ENCODE measurements at places on chromosomes 2 and 18.

DNA sequence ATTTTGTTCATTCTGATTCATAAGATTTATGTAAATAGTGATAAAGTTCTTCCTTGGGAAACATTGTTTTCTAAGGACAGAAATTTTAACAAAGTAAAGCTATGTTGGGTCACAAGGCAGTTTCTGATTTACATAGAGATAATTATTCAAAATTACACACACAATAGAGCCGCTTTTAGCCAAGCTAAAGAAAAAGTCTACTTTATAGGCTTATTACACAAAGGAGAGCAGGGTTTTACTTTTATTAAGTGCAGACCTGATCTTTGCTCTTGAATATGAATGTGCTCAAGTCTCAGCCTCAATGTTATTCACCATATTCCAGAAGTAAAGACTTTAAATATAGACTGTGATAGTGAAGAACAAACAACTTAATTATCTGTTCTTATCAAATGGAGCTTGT is 787.8 kb upstream of the LINC00305 start:
- DNase-seq = no peak

DNA sequence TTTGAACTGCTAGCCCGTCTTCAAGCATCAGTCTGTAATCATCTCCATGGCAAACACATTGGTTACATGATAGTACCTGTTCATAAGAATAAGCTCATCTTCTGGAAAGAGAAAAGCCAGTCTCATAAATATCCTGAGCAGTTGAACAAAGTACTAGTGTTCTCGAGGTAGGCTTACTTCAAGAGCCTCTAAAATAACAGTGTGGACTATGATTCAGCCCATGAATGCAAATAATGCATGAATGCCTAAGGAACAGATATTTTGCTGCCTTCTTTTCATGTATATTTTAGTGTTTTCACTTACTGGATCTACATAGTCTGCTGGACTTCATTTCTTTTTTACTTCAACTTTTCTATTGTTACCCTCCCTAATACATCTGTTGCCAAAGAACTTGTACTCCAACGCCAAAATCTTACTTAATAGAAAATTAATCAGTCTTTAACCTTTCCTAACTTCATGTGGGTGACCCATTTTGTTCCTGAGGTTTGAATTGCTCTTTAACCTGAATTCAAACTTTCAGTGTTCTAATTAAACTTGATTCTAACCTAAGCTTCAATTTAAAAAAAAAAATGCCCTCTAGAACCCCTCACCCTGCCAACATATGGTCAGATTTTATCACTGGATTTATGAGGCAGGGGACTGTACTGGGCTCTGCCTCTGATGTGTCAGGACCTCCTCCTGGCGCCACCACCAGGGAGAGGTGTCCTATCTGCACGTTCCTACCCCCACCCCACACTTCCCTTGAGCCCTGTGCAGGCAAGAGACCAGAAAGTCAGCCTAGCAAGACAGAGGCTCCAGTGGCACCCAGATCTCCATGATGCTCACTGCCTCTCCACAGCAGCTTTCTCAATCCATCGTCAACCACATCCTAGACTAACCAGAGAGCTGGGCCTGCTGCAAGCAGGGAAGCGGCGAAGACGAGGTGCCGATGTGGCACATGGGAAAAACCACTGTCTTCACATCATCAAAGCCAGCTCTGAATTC is 264.7 kb upstream of the ID2 start:
- DNase-seq = no peak

DNA sequence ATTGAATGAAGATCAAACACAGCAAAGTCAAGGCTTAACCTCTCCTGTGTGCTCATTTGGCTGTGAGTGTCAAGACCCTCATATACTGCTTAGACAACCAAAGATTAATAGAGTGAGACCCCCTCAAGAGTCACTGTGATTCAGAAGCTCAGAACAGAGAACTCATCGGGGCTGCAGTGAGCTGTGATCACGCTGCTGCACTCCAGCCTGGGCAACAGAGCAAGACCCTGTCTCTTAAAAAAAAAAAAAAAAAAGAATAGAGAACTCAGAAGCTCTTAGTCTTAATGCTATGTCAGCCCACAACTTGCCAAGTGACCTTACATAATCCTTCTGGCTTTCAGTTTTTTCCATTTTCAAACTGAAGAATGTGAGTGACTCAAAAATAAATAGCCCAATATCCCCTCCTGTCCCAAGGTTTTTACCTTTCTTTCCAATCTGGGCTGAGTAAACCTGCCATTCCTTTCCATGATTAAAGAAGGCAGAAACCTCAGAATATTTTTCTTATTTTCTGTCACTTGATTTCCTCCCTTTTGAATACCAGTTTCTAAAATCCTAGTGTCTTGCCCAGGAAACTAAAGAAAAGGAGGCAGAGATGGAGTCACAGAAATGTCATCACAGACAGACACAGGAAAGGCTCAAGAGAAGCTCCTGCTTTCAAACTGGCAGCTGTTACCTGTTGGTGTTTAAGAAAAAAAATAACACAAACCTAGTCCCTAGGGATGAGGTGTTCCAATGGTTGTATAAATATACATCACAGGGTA is 102.4 kb downstream of the CACNB4 start:
- no peak for DNase-seq

GRCh38 chr2:12754643-12755042 is 37.9 kb downstream of the TRIB2 start:
- DNase-seq = no peak

DNA sequence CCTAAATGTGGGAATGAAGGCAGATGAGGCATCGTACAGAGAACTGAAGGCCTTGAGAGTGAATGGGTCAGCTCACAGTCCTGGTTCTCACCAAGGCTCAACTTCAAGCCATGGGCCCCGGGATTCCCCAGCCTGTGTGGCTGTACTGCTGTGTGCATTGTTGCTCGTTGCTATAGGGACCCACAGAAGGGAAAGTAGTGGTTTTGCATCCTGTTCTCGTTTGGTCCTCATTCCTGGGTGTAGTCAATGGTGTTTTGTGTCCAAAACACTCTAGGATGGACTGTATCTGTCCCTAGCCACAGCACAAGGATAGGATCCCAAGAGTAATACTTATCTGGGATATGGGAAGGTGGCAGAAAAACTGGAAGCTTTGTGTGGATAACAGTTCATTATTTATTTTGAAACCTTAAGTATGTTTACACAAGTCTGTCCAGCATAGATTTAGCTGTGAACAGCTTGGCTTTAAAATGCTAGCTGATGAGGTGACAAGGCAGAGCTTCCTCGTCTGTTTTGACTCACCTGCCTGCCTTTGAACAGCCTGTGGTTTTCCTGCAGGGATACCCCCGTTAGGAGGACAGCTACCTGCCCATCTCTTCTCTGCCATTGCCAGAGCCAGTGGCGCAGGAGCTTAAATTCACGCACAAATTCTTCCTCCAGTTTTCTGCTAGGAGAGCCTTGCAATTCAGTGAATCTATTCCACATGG is 85.0 kb downstream of the WDSUB1 start:
- no peak for DNase-seq

DNA sequence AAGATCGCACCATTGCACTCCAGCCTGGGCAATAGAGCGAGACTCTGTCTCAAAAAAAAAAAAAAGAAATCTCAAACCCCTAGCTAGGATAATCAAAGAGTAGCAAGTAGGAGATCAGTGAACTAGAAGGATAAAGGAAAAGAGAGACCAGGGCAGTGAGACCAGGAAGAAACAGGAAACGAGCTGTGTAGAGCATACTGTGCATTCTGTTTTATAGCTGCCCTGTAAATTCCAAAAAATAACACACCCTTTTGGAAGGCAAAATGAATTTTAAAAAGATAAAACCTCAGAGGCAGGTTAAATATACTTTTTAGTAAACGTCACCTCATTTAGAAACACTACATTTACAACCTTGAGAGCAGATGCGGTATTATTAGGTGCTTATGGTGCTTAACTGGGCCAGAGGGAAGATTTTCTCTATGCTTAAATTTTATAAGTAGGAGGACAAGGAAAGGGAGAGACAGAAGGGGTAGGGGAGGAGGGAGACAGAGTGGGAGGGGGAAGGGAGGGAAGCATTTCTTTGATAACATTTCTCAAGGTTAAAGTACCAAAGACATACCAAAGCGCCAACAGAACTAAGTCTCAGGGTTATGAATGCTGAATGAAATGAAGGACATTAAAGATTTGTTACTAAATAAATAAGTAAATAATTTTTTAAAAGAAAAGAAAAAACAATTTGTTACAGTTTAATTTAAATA is 30.1 kb downstream of the FEZ2 start:
- DNase-seq = no peak

DNA sequence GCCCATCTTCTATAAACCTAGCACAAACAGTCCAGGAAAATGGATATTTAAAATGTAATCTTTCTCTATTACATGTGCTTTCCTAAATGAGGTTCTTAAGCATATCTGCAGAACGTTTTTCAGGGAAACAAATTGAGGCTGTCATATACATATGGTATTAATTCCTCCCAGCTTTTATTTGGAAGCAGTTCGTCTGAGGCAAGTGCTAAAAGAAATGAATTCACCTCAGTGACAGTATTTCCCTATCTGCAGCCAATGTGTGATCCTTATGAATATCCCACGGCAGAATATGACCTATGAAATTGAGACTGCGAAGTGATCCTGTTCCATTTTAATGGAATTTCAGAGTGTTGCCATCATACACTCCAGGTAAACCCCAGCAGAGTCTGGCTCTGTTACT is 7.1 kb downstream of the MYOM1 start:
- DNase-seq = no peak

DNA sequence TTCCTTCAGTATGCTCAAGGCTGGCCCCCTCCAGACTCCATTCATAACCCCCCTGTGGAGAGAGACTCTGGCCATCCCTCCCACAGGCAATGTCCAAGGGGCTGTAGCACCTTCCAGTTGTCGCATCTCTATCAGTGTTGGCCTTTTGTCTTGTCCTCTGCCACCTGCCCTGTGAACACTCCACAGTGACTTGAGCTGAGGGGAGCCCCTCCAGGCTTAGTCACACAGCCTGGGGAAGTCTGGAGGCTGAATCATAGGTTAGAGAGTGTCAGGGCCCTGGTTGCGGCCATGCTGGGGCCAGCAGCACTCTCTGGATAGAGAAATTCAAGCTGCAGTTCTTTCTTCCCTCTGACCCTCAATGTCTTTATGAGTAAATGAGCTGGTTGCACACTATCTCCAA is 64.7 kb downstream of the GYPC start:
- DNase-seq = no peak

- DNase-seq = no peak
Measured at GRCh38 chr2:19902216-19902740, 495 bp upstream of the TTC32 start.
